ENCODE measurements at places on chromosomes 4 and X. TPM values are rescaled to one million over a fixed set of nuclear protein-coding genes. Genes with fewer than 3 reads are reported as not detected.

Gene DGAT2L6
- not detected for total RNA-seq

Gene MAGED4
- 25.7 TPM for total RNA-seq

Gene CXCR3
- not detected for total RNA-seq

Gene USP17L15
- not detected for total RNA-seq

Gene FAAH2
- not detected for total RNA-seq

Gene MTCP1
- 14.5 TPM for total RNA-seq

Gene ADAM29
- not detected for total RNA-seq

Gene TMEM271
- not detected for total RNA-seq

Gene USP26
- not detected for total RNA-seq

Gene POLN
- 1.4 TPM for total RNA-seq

DNA sequence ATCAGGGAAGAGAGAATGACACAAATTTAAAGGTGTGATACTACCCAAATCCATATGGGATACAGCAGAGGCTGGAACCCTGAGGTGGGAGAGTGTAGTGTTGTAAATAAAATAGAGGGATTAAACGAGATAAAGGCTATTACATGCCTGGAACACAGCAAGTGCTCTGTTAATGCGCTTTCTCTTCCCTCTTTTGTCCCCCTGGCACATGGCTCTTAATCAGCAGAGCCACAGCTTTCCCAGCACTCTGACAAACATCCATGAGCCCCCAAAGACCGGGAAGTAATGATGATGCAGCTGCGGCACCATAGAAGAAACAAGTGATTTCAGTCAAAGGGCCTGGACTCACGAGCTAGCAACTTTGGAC is 85.9 kb downstream of the RASL11B start:
- peaks cover 25% of the 10 kb centered on the region for H3K4me1 ChIP-seq
- DNase-seq, result no peak
- no peak overlapping the region for H3K4me3 ChIP-seq
- no peak overlapping the region for H3K27ac ChIP-seq
- H3K36me3 ChIP-seq, result peaks cover 6% of the 10 kb centered on the region

- H3K36me3 ChIP-seq, result peaks cover 22% of the 10 kb centered on the region
- H3K4me1 ChIP-seq, result peaks cover 48% of the 10 kb centered on the region
- no peaks in the 10 kb centered on the region for H3K27me3 ChIP-seq
- no peak for DNase-seq
- peak overlapping the region; percentile 43 for H3K4me3 ChIP-seq
Measured at GRCh38 chrX:11117745-11118144, 6.6 kb downstream of the HCCS start.

GRCh38 chr4:3417448-3417847 is 24.3 kb upstream of the HGFAC start:
- no peak for DNase-seq
- H3K4me3 ChIP-seq, result no peak overlapping the region
- H3K4me1 ChIP-seq, result no peaks in the 10 kb centered on the region
- H3K27me3 ChIP-seq, result no peaks in the 10 kb centered on the region

DNA sequence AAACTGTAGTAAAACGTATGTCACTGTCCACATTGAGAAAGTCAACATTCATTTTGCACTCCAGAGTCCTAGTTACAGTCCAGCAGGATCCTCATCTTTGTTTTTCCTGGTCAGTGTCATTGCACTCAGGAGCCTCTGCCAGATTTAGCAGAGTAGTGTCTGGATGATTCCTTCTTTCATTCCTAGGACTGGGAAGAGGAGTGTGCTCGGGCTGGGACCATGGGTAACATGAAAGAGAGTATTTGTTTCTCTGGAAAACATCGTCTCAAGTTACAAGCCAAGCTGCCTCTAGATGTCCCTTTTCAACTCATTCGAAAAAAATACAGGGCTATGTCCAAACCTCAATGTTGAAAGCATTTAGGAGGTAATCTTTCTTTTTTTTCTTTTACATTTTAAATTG is 69.9 kb upstream of the TNIP3 start:
- H3K4me1 ChIP-seq, result no peaks in the 10 kb centered on the region
- no peaks in the 10 kb centered on the region for H3K36me3 ChIP-seq
- H3K4me3 ChIP-seq, result no peak overlapping the region
- H3K27ac ChIP-seq, result no peak overlapping the region
- no peak for DNase-seq

- no peaks in the 10 kb centered on the region for H3K4me1 ChIP-seq
- H3K27ac ChIP-seq, result no peak overlapping the region
- no peak overlapping the region for H3K4me3 ChIP-seq
- H3K36me3 ChIP-seq, result no peaks in the 10 kb centered on the region
Measured at GRCh38 chr4:158202481-158202880, 7.8 kb upstream of the TMEM144 start.

DNA sequence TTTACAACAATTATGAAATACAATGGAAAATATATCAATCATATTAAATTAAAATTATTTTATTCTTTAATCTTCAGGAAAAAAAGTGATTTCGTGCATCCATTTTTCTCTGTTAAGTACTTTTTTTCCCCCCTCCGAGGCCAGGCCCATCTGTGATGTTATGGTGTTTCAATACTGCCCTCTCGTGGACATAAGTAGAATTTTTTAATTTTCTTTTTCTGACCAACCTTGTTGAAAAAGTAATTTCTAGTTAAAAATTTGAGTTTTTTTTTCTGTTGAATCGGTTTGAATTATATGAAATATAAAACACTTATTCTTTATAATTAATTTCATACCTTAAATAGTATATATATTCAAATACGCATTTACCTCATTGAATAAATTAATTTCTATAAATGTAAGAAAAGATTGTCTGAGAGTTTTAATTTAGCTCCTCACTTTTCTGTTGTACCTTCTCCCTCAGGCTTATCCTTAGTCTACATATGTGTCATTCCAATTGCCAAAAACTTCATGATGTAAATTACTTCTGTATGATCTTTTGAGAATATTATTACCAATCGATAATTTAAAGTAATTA is 175.8 kb upstream of the TECRL start:
- no peaks in the 10 kb centered on the region for H3K4me1 ChIP-seq
- no peaks in the 10 kb centered on the region for H3K36me3 ChIP-seq
- H3K4me3 ChIP-seq, result no peak overlapping the region
- H3K27me3 ChIP-seq, result no peaks in the 10 kb centered on the region
- no peak for DNase-seq

- H3K27me3 ChIP-seq, result peaks cover 11% of the 10 kb centered on the region
- peaks cover 9% of the 10 kb centered on the region for H3K4me1 ChIP-seq
- DNase-seq, result peak; percentile 65
- H3K36me3 ChIP-seq, result no peaks in the 10 kb centered on the region
- no peak overlapping the region for H3K4me3 ChIP-seq
Measured at GRCh38 chr4:153731239-153731638, 28.6 kb downstream of the RNF175 start.

- peak; percentile 68 for DNase-seq
- peaks cover 4% of the 10 kb centered on the region for H3K27me3 ChIP-seq
- H3K4me3 ChIP-seq, result peak overlapping the region; percentile 81
- H3K4me1 ChIP-seq, result peaks cover 8% of the 10 kb centered on the region
- no peaks in the 10 kb centered on the region for H3K36me3 ChIP-seq
- H3K27ac ChIP-seq, result no peak overlapping the region
Measured at GRCh38 chrX:1178580-1179057, 33.8 kb downstream of the CRLF2 start.

GRCh38 chr4:30770049-30770549 is 49.9 kb downstream of the PCDH7 start:
- no peak overlapping the region for H3K4me3 ChIP-seq
- no peak for DNase-seq
- no peak overlapping the region for H3K27ac ChIP-seq
- H3K36me3 ChIP-seq, result no peaks in the 10 kb centered on the region
- H3K27me3 ChIP-seq, result no peaks in the 10 kb centered on the region

DNA sequence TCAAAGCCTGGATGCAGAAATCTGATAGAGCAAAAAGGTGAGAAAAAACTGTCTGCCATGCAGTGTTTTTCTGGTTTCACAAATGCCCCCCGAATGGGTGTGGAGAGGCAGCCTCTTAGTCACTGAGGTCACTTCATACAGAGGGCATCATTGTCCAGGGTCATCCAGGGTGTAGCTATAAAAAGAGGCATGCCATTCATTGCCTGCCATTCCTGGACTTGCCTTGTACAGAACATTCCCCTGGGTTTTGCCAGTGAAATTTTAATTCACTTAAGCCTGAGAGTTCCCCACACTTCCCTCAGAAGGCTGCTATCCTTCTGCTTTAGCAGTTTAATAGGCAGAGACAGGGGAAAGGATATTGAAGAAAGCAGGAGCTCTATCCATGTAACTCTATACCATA is 230.3 kb downstream of the UNC5C start:
- no peaks in the 10 kb centered on the region for H3K4me1 ChIP-seq
- H3K4me3 ChIP-seq, result no peak overlapping the region
- no peak for DNase-seq
- no peak overlapping the region for H3K27ac ChIP-seq
- H3K36me3 ChIP-seq, result peaks cover 3% of the 10 kb centered on the region
- no peaks in the 10 kb centered on the region for H3K27me3 ChIP-seq

DNA sequence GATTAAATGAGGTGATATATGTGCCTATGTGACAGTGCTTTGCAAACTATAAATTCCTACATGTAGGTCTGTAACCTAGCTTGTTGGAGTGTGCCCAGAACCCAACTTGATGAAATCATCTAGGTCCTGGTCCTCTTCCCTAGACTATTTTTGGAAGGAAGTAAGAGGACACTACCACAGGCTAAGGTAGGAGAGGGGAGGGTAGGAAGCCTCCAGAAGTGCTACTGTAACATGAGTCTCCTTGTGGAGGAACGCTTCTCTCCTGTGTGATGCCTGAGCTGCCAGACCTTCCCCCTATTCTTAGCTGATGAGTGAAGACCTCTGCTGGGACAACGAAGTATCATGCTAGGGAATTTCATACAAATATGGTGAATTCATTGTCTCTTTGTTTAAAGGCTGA is 41.8 kb upstream of the IL21 start:
- peaks cover 59% of the 10 kb centered on the region for H3K4me1 ChIP-seq
- DNase-seq, result no peak
- no peak overlapping the region for H3K4me3 ChIP-seq
- peaks cover 3% of the 10 kb centered on the region for H3K36me3 ChIP-seq
- no peak overlapping the region for H3K27ac ChIP-seq

- H3K4me1 ChIP-seq, result peaks cover 35% of the 10 kb centered on the region
- H3K4me3 ChIP-seq, result no peak overlapping the region
- H3K36me3 ChIP-seq, result no peaks in the 10 kb centered on the region
- H3K27me3 ChIP-seq, result peaks cover 2% of the 10 kb centered on the region
- DNase-seq, result no peak
Measured at GRCh38 chr4:73864365-73864764, 4.8 kb upstream of the CXCL1 start.

- peak; percentile 90 for DNase-seq
- H3K27me3 ChIP-seq, result peaks cover 19% of the 10 kb centered on the region
- peaks cover 28% of the 10 kb centered on the region for H3K4me1 ChIP-seq
- H3K36me3 ChIP-seq, result peaks cover 6% of the 10 kb centered on the region
- peak overlapping the region; percentile 74 for H3K27ac ChIP-seq
Measured at GRCh38 chr4:25908491-25908901, 5.5 kb upstream of the SMIM20 start.

- no peak for DNase-seq
- no peaks in the 10 kb centered on the region for H3K36me3 ChIP-seq
- no peak overlapping the region for H3K27ac ChIP-seq
- no peaks in the 10 kb centered on the region for H3K27me3 ChIP-seq
Measured at GRCh38 chr4:122053186-122053585, 98.9 kb upstream of the BLTP1 start.

DNA sequence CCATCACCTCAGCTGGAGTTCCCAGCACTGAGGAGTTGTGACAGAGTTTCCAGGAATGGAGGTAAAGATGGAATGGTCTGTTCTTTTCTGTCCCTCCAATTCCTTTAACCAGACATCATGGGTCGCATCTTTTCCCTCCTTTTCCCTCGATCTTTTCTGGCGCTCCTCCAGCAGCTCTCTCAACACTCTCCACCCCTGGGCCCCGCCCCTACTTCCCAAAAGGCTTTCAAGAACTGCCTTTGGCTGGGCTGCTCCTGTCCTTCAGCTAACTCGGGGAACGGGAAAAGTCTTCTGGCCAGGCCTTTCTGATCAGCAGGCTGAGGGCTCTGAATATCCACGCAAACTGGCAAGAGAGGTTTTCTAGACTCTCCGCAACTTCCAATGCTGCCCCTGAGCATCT is 34.0 kb downstream of the UTP14A start:
- peaks cover 4% of the 10 kb centered on the region for H3K4me1 ChIP-seq
- no peak overlapping the region for H3K27ac ChIP-seq
- H3K27me3 ChIP-seq, result peaks cover 14% of the 10 kb centered on the region
- H3K36me3 ChIP-seq, result no peaks in the 10 kb centered on the region
- H3K4me3 ChIP-seq, result no peak overlapping the region

DNA sequence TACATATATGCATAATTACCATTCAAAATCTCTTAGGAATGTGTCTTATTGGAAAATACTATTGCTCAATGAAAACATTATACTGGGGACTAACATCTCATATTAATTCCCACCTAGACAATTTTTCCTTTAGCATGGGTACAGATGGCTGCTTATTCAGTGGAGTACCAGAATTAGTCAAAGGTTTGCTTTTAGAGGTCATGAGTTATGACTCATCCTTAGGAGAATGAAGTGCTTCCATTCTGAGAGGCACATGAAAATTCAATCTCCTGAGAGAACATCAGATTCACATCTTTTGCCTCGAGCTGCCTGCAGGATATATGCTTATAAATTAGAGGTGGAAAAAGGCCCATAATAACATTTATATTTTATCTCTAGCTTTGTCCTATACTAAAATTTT is 378.0 kb upstream of the DMD start:
- H3K27me3 ChIP-seq, result no peaks in the 10 kb centered on the region
- H3K27ac ChIP-seq, result no peak overlapping the region
- no peak overlapping the region for H3K4me3 ChIP-seq
- H3K36me3 ChIP-seq, result no peaks in the 10 kb centered on the region

GRCh38 chrX:122777766-122778165 is 406.3 kb upstream of the GRIA3 start:
- H3K27ac ChIP-seq, result no peak overlapping the region
- no peak for DNase-seq
- no peak overlapping the region for H3K4me3 ChIP-seq
- no peaks in the 10 kb centered on the region for H3K36me3 ChIP-seq

DNA sequence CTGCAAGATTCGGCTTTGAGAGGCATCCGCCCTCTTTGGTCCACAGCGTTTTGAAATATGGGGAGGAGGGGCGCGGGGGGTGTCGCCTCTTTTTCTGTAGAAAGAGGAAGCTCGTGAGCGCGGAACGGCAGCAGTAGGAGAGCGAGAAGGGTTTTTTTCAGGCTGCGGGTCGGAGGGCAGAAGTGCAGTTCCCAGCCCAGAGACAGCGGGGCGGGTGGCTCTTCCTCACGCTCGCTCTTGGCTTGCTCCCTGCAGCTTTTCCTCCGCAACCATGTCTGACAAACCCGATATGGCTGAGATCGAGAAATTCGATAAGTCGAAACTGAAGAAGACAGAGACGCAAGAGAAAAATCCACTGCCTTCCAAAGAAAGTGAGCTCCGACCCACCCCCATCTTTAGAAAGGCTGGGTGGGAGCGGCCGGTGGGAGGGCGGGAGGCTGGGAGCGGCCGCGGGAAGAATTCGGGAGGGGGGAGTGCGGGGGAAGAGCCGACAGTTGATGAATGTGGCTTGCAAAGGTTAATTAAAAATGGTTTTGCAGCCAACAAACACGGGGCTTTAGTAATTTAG is 1.2 kb downstream of the TMSB4X start:
- peak overlapping the region; percentile 97 for H3K27ac ChIP-seq
- H3K4me1 ChIP-seq, result peaks cover 23% of the 10 kb centered on the region
- H3K36me3 ChIP-seq, result peaks cover 29% of the 10 kb centered on the region
- H3K4me3 ChIP-seq, result peak overlapping the region; percentile 94

- no peak overlapping the region for H3K4me3 ChIP-seq
- H3K27me3 ChIP-seq, result no peaks in the 10 kb centered on the region
- H3K4me1 ChIP-seq, result no peaks in the 10 kb centered on the region
- no peak for DNase-seq
- H3K27ac ChIP-seq, result no peak overlapping the region
Measured at GRCh38 chr4:76155979-76156378, 7.8 kb upstream of the NUP54 start.

GRCh38 chr4:127622921-127623796 is 9.6 kb upstream of the INTU start:
- DNase-seq, result no peak
- H3K36me3 ChIP-seq, result no peaks in the 10 kb centered on the region
- peak overlapping the region; percentile 90 for H3K4me3 ChIP-seq
- peaks cover 6% of the 10 kb centered on the region for H3K27me3 ChIP-seq

Data from HFFc6 (cell line).